ENCODE measurements at places on chromosomes 2 and 18.
A peak's percentile ranks its signal among the peaks of the same experiment; 100 is the strongest.

DNA sequence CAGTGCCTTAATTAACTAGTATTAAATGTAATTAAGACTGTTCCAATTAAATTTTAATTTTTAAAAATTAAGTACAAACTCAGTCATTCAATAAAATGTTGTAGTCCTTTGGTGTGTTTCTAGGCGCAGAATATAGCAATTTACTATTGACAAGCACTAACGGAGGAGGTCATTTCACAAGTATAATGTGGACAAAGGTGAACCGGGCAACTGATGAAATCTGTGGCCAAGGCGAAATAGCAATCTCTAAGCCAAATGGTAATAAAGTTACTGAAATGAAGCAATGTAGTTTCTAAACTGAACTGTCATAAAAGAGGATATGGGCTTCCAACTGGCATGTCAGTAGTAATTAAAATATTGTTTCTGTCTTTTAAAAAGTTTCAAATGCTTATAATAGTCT, 27.5 kb downstream of the FIGN start:
- DNase-seq = no peak

- no peak for DNase-seq
Observed at GRCh38 chr2:210195101-210195852, 24.1 kb upstream of the KANSL1L start.

GRCh38 chr18:62862466-62862865, 147.1 kb downstream of the PHLPP1 start:
- no peak for DNase-seq

GRCh38 chr2:190535121-190535439, 558 bp upstream of the NEMP2 start:
- no peak for DNase-seq

DNA sequence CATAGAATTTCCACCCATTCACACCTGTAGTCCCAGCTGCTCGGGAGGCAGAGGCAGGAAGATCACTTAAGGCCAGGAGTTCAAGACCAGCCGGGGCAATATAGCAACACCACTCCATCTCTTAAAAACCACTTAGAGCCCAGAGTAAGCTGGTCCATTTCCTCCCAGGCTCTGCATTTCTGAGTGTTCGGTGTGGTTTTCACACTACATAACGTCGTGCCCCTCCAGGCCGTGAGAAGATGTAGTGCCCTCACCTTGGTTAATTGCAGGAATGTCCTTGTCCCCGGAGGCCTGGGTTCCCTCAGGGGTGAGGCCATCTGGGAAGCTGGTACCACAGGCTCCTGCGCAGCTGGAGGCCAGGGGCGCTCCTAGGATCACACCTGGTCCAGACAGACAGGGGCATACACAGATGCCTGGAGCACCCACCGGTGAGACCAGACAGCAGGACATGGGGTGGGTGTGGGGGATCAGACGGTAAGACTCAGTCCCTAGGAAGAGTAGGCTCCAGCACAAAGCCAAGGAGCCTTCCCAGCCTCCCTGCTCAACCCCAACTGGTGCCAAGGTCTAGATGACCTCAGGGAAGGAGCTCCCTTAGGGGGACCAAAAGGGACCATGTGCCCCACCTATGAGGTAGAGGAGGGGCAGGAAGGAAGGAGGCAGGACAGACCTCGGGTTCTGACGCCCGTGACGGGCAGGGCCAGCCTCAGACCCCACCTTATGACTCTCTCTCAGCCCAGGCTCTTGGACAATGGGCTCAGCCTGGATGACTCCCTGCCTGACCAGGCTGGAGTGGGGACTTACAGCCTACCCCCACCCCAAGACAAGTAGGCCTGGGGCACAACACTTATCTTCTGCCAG, 752 bp downstream of the ASTL start:
- no peak for DNase-seq

DNA sequence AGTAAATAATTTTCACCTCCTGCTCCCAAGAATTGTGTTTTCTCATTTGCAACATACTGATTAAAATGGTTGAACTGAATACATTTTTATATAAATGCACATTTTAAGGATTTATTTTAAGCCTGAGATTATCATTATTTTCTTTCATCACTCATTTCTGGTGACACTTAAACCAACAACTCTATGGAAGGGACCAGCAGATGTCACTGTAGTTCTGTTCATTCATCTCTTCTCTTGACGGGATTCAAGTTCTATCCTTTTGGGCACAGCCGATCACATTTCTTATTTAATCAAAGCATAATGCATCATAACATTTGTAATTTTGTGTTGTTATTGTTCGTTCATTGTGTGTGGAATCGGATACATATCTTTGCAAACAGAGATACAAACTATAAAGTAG, 417.9 kb downstream of the HRH4 start:
- no peak for DNase-seq

GRCh38 chr2:229686122-229686919, 28.0 kb downstream of the DNER start:
- no peak for DNase-seq

DNA sequence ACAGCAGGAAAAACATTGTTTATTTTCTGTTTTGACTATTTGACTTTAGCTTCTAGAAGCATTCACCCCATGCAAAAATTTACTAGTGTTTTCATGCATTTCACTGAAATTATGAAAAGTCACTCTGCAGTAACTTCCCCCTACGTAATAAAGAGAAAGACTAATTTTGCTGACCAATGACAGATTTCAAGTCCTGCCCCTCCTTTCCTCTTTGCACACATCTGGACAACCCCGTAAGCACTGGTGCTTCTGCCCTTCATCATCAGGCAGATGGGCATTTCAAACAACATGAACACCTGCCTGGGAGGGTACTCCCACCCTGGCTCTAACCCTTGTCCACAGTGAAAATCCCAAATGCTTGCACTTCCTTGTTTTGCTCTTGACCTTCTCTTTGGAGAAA, 815.0 kb upstream of the ID2 start:
- DNase-seq = no peak

DNA sequence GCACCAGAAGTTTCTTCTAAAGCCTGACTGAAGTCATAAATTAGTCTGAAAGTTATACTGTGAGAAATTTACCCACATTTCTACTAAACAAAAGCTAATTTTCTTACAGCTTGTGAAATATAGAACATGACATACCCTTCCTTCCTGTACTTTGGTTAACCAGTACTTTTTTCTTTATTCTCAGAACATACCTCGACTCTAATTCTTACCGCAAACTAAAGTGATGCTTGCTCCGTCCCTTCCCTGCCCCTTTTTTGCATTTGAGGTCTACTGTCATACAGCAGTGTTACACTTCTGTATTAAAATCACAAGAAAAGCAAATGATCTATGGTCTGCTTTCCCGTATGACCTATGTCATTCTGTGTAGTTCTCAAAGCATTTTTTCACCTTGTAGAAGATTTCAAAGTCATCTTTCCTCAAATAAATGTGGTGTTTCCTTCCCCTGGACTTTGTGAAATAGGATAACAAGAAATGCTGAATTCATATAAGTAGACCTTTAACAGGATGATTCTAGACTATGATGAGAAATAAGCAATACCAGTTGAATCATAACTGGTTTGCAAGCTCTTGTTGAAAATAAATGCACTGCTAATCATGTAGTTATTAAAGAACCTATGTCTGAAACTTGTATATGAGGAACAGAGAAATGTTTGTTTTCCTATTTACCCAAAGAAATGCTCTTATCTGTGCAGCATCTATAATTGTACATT, 30.4 kb downstream of the CYTIP start:
- no peak for DNase-seq

- DNase-seq = no peak
Observed at GRCh38 chr18:62999392-62999791, 284.1 kb downstream of the PHLPP1 start.

GRCh38 chr2:47174733-47175361, 19.7 kb upstream of the STPG4 start:
- no peak for DNase-seq

GRCh38 chr2:44716131-44716530, 225.4 kb upstream of the SIX3 start:
- no peak for DNase-seq

DNA sequence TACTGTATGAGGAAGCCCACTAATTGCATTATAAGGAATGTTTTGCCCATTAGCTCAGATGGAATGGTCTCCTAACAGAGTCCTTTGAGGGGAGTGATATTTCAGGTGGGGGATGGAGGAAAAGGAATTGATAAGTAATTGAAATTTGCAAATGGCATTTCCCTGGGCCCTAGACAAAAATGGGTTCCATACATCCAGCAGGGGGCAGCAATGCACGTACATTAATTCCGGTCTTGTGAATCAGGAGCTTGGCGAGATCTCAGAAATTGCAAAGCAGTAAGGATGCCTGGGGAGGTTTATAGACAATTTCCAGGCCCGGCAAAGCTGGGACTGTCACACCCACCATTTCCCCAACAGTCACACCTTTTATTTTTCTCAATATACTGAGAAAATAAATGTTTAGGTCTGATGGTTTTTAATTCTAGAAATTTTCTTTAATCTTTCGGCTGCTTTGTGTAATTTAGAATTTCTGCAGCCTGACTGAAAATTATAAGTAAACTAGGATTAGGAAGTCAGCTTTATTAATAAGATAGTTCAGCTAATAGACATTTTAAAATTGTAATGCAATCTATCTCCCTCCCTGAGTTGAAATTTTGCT, 122.8 kb downstream of the LYPD1 start:
- peak; percentile 9 for DNase-seq

- DNase-seq = no peak
Observed at GRCh38 chr18:79769698-79770500, 27.8 kb upstream of the KCNG2 start.

DNA sequence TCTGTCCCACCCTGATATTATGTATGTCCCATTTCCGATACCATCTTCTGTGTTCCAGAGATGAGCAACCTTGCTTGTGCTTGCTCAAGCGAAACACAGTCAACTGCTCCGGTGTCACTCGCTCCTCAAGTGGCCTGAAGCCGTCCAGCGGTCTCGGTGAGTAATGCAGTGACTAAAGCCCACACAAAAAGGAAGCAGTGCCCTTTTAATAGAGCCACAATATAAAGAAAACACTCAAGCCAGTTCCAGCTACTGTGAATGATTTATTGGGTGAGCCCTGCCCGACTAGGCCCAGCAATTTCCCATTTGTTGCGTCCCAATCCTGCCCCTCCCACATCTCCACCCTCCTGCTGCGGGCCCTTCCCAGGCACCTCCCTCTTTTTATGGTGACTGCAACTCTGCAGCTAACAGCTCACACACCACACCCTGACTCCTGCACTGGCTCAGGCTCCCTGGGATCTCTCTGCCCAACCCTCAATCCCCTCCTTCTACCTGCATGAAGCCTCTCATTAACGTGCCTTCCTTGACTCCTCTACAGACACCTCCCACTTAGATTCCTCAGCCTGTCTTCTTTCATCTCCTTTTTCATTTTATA, 44.2 kb upstream of the DSC1 start:
- DNase-seq = no peak

GRCh38 chr2:109038992-109039391, 50.0 kb upstream of the EDAR start:
- no peak for DNase-seq

DNA sequence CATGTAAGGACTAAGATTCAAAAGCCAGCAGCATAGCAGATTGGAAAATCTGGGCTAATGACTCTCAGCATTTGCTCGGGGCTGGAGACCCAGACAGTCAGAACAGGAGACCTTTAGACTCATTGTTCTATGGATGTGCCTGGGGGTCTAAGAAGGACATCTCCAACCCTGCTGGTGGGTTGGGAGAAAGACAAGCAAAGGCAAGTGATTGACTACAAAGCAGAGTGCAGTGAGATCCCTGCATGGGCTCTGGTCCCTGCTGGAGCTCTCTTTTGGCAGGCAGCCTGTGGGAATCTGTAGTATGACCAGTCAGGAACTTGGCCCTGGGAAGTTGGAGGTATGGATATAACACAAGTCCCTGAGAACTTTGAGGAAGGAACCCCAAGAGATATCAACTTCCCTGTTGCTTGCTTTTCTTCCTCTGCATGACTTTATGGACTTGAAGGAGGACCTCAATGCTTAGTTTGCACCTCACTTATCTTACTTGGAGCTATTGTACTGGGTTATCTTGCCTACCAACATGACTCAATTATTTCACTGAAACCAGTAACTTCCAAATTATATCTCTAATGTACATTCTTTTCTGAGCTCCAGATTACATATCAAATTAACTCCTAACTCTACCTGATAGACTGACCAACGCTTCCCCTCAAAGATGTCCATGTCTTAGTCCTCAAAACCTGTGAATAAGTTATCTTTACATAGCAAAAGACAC, 236.0 kb downstream of the CYRIA start:
- no peak for DNase-seq

- no peak for DNase-seq
Observed at GRCh38 chr2:152460567-152460966, 125.6 kb downstream of the FMNL2 start.

DNA sequence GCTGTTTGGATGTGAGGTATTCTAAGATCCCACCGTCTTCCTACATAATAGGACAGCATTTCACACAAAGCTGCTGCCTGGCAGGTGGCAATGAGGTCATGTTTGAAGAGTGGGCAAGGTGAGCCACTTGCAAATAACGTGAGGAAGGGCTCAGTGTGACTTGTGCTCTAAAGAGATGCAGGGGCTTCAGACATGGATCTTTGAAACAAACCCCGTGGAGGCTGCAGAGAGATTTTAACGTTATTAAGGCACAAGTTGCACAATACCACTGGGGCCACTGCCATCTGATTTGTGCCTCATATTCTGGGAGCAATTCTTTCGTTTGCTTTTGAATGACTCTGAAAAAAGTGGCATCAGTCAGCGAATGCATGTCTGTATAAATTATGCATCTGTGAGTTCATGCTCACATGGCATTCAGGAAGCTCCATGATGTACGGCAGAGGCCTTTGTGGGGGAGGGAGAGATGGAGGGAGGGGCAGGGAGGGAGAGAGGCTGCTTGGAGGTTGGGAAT, 362.0 kb downstream of the SOX11 start:
- DNase-seq = no peak
